ENCODE measurements at places on chromosomes 3 and 15. TPM values are rescaled to one million over a fixed set of nuclear protein-coding genes. Genes with fewer than 3 reads are reported as not detected.

- H3K36me3 ChIP-seq, result peaks cover 14% of the 10 kb centered on the region
- H3K4me3 ChIP-seq, result no peak overlapping the region
- H3K4me1 ChIP-seq, result peaks cover 12% of the 10 kb centered on the region
- DNase-seq, result no peak
These were observed 22.7 kb downstream of the SEC61A1 start for GRCh38 chr3:128074851-128075521.

CX3CR1 gene
- 3.7 TPM for total RNA-seq

DNA sequence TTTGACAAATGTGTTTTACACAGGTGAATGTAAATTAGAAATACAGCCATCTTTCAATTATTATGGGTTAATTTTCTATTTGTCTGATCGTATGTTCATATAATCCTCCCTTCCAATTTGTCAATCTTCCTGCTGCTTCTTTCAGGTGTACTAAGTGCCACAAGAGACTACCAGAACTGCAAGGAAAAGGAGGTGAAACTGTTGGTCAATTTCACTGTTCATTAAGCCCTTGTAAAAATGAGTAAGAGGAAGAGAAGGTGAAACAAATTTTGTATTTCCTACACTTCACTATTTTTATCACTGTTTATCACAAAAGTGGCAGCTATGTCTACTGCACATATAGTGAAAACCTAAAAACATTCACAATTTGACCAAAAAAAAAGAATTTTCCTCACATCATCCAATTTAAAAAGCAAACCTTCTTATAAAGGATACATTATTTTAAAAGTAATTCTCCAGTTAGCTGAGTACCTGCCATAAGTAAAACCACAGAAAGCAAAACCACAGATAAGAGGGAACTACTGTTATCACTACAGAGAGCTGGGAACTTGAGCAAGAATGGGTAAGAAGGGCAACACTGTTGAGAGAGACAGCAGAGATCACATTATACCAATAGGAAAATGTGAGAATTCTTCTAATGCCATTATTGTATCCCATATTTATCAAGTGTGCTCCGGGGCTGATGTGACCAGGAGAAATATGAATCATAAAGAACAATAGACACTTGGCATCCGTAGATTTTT lies 163.0 kb downstream of the TBC1D5 start:
- peaks cover 9% of the 10 kb centered on the region for H3K4me1 ChIP-seq
- DNase-seq, result no peak
- H3K27ac ChIP-seq, result no peak overlapping the region
- H3K27me3 ChIP-seq, result no peaks in the 10 kb centered on the region

DNA sequence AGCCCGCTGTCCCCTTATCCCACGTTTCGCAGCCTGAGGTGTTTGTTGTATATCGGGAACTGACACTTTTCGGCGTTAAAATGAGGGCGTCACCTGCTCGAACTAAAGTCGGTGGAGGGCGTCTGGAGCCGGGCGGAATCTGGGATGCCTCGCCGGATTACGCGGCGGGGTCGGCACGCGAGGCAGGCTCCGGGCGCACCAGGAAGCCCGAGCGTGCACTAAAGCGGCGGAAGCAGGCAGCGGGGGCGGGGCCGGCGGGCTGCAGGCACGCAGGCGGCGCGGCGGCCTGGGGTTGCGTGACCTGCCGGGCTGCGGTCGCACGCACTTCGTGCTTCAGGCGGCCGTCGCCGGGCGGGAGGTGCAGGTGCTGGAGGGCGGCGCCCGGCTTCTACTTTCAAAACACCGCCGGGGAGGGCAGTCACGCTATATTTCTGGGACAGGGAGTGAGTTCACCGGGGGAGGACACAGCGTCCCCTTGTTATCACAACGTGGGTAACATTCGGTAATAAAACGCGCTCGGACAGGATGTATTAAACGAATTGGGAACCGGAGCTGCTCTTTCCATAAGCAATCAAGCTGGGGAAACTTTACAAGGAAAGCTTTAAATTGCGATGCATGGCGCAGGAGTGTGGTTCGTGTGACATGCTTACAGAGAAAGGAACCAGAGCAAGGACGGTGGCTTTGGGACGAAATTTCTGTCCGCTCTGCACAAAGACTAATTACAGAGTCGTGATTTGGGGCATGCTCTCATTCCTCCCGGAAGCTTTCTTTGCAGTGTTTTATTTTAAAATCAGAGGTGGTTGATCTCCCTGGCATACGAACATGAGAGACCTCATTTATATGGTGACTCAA lies 9.1 kb upstream of the LEKR1 start:
- H3K27ac ChIP-seq, result peak overlapping the region; percentile 96
- H3K4me1 ChIP-seq, result peaks cover 64% of the 10 kb centered on the region
- peaks cover 6% of the 10 kb centered on the region for H3K36me3 ChIP-seq
- peak overlapping the region; percentile 89 for H3K4me3 ChIP-seq
- peak; percentile 94 for DNase-seq

GRCh38 chr15:42804739-42805138 lies 67.8 kb upstream of the CDAN1 start:
- H3K4me3 ChIP-seq, result no peak overlapping the region
- no peaks in the 10 kb centered on the region for H3K36me3 ChIP-seq
- no peak for DNase-seq
- H3K4me1 ChIP-seq, result no peaks in the 10 kb centered on the region

- H3K4me1 ChIP-seq, result no peaks in the 10 kb centered on the region
- H3K36me3 ChIP-seq, result no peaks in the 10 kb centered on the region
- peaks cover 3% of the 10 kb centered on the region for H3K27me3 ChIP-seq
- H3K4me3 ChIP-seq, result no peak overlapping the region
- no peak for DNase-seq
- H3K27ac ChIP-seq, result no peak overlapping the region
These were observed 31.7 kb upstream of the XYLB start for GRCh38 chr3:38314764-38315487.

- no peaks in the 10 kb centered on the region for H3K27me3 ChIP-seq
- H3K27ac ChIP-seq, result no peak overlapping the region
- no peaks in the 10 kb centered on the region for H3K4me1 ChIP-seq
- no peak for DNase-seq
- H3K4me3 ChIP-seq, result no peak overlapping the region
These were observed 189.8 kb downstream of the NTRK3 start for GRCh38 chr15:88066636-88067330.

GRCh38 chr15:71730277-71731144 lies 79.8 kb upstream of the NR2E3 start:
- no peak overlapping the region for H3K27ac ChIP-seq
- H3K27me3 ChIP-seq, result peaks cover 7% of the 10 kb centered on the region
- DNase-seq, result no peak
- H3K4me1 ChIP-seq, result no peaks in the 10 kb centered on the region

DNA sequence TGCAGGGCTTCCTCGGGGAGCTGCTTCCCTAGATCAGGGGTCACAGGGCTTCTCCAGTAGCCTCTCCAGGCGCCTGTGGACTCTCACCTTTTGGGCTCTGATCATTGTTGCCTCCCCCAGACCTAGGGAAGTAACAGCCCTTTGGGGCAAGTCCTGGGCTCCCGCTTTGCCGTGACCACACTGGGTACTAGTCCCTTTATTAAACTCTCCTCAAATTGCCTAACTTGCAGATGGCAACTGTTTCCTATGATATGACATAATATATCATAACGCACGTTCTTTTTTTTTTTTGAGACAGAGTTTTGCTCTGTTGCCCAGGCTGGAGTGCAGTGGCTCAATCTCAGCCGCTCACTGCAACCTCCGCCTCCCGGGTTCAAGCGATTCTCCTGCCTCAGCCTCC lies 17.9 kb upstream of the NRROS start:
- H3K27ac ChIP-seq, result no peak overlapping the region
- peaks cover 7% of the 10 kb centered on the region for H3K27me3 ChIP-seq
- no peak for DNase-seq
- peaks cover 7% of the 10 kb centered on the region for H3K36me3 ChIP-seq
- H3K4me1 ChIP-seq, result peaks cover 45% of the 10 kb centered on the region
- no peak overlapping the region for H3K4me3 ChIP-seq

DNA sequence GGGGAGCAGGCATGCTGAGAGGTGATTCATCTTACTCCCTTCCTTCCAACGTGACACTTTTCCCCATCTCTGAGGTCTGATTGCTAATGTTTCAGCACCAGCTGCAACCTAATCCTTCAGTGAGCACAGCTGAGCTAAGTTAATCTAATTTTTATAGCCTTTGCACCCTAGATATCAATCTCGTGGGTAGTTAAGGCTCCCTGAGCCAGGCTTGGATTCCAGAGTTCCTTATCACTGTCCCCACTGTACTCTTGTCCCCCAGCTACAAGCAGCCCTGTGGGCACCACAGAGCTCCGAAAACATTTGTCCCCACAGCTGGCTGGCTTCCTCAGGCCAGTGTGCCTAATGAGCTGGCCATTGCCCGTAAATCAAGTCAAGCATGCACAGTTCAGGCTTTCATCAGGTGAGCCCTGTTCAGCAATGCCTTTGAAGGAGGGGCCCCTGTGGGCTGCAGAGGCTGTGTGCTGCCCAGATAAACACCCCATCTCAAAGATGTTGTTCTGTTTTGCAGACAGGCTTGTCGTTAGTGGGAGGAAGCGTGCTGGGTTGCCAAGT lies 376.9 kb upstream of the RASGRP1 start:
- no peak overlapping the region for H3K4me3 ChIP-seq
- H3K27ac ChIP-seq, result no peak overlapping the region
- H3K4me1 ChIP-seq, result no peaks in the 10 kb centered on the region

DNA sequence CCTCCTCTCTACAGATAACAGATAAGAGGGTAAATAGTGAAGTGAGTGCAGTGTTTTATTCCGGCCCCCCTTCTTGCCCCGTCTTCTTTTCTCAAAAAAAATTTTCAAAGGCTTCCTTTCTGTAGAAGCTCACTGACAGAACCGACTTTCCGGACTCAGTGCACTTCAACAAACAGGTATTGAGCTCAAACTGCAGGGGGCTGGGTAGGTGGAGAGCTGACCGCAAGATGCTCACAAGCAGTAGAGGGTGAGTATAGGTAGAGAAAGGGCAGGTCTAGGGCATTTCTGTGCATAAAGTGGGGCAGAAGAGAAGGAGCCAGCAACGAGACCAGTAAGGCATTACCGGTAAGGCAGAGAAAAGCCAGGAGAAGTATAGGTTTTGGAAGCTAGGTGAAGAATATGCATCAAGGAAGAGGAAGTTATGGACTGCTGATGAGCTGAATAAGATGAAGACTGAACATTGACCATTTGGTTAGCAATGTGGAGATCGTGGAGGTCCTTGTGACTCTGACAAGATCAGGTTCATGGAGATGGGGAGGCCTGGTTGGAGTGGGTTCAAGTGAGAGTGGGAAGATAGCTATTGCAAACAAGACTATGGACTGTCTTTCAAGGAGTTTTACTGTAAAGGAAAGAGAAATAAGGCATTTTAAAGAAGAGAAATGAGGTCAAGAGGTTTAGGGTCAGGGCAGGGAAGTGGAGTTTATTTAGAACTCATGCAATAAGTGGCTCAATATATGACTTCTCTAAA lies 97.4 kb downstream of the ST6GAL1 start:
- peaks cover 43% of the 10 kb centered on the region for H3K36me3 ChIP-seq
- no peaks in the 10 kb centered on the region for H3K27me3 ChIP-seq
- peak overlapping the region; percentile 87 for H3K27ac ChIP-seq
- H3K4me3 ChIP-seq, result peak overlapping the region; percentile 72
- peaks cover 73% of the 10 kb centered on the region for H3K4me1 ChIP-seq

DNA sequence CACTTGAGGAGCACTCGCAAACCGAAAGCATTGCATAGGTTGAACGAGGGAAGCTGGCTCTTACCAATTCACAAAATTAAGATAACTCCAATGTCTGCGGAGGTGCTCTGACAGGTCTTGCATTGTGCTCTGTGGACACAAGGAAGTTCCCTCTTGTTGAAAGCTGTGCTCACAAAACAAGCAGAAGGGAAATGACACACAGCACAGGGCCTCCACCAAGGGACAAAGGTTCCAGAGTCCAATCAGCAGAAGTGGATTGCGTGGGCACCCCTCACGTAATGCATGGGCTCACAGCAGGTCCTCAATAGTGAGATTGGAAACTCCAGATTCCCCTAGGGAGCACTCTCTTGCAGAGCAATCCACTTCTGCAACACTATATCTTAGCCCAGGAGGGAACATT lies 89.9 kb downstream of the ATP10A start:
- H3K4me3 ChIP-seq, result no peak overlapping the region
- no peaks in the 10 kb centered on the region for H3K27me3 ChIP-seq
- no peak overlapping the region for H3K27ac ChIP-seq
- DNase-seq, result peak; percentile 33

DNA sequence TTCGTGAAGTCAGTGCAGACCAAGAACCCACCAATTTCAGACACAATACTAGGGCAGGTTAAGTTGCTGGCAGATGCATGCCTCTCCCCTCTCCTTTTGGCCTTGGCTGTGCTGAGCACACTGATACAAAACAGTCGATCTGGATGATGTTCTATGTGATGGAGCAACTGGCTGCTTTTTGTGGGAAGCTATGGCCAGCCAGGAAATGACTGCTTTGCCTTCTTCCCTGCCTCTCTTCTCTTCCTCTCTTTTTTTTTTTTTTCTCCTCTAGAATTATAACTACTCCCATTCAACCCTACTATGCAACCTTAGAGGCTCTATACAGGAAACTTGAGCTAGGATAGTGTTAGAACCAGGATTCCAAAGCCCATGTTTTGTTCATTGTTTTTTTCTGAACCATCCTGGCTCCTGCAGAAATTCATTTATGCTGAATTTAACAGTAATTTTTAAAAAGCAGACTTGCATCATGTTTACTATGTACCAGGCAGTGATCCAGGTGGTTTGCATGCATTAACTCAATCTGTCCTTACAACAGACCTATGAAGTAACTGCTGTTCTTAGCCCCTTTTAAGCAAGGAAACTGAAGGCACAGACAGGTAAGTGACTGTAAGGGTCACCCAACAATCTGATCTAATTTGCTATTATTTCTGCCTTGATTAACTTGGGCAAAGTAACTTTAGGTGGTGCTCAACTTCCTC lies 62.9 kb downstream of the PLD1 start:
- no peak overlapping the region for H3K27ac ChIP-seq
- H3K27me3 ChIP-seq, result peaks cover 36% of the 10 kb centered on the region
- H3K4me3 ChIP-seq, result no peak overlapping the region
- DNase-seq, result no peak
- no peaks in the 10 kb centered on the region for H3K36me3 ChIP-seq

- H3K36me3 ChIP-seq, result no peaks in the 10 kb centered on the region
- H3K4me1 ChIP-seq, result no peaks in the 10 kb centered on the region
- no peak for DNase-seq
- no peak overlapping the region for H3K4me3 ChIP-seq
- H3K27ac ChIP-seq, result no peak overlapping the region
- peaks cover 10% of the 10 kb centered on the region for H3K27me3 ChIP-seq
These were observed 2.8 kb upstream of the SSUH2 start for GRCh38 chr3:8647137-8647985.

GRCh38 chr3:58299839-58300516 lies 6.1 kb upstream of the RPP14 start:
- H3K4me1 ChIP-seq, result peaks cover under 1% of the 10 kb centered on the region
- H3K27me3 ChIP-seq, result peaks cover 22% of the 10 kb centered on the region
- H3K4me3 ChIP-seq, result no peak overlapping the region
- H3K36me3 ChIP-seq, result no peaks in the 10 kb centered on the region
- no peak overlapping the region for H3K27ac ChIP-seq

RARRES1 gene
- not detected for total RNA-seq

GRCh38 chr15:91873138-91873536 lies 19.6 kb downstream of the SLCO3A1 start:
- DNase-seq, result no peak
- peaks cover 2% of the 10 kb centered on the region for H3K27me3 ChIP-seq
- peaks cover 16% of the 10 kb centered on the region for H3K36me3 ChIP-seq
- no peak overlapping the region for H3K27ac ChIP-seq

GRCh38 chr3:124833710-124834332 lies 53.3 kb downstream of the ITGB5 start:
- H3K4me3 ChIP-seq, result no peak overlapping the region
- peaks cover 10% of the 10 kb centered on the region for H3K4me1 ChIP-seq
- H3K27me3 ChIP-seq, result peaks cover 38% of the 10 kb centered on the region

- H3K27ac ChIP-seq, result no peak overlapping the region
- no peaks in the 10 kb centered on the region for H3K36me3 ChIP-seq
- no peak overlapping the region for H3K4me3 ChIP-seq
- no peaks in the 10 kb centered on the region for H3K4me1 ChIP-seq
- DNase-seq, result no peak
These were observed 267.0 kb downstream of the CHL1 start for GRCh38 chr3:463252-464192.
